Pancreas (tissue), 10 donors: ENCODE measurements at places on chromosomes 7 and 10. TPM values are rescaled to one million over a fixed set of nuclear protein-coding genes. Genes with fewer than 3 reads are reported as not detected.
A peak's percentile ranks its signal among the peaks of the same experiment; 100 is the strongest.

DNA sequence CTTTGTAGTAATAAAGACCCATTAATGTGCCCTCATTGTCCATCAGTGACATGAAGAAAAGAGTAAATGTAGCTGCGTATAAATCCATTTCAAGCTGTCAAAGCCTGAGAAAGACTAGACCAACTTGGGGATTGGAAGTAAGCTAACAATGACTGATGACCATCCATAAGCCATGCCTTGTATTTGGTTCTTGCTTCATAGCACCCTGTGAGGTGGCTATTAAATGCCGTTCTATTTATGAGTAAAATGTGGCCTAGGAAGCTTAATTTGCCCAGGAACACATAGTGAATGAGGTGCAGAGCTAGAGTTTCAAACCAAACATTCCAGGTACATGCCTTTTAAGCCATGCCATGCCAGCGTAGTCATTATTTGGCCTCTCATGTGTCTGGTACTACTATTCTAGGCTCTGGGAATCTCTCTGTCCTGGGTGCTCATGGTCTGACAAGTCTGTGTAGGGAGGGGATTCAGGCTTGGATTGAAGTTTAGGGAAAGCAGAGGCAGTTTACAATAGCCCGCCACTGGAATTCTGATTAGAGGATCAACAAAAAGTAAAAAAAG, 92.1 kb downstream of the ZNF277 start:
- no peaks in the 10 kb centered on the region for H3K36me3 ChIP-seq
- no peak overlapping the region for H3K27ac ChIP-seq
- H3K4me1 ChIP-seq = no peaks in the 10 kb centered on the region
- H3K4me3 ChIP-seq = no peak overlapping the region
- H3K27me3 ChIP-seq = no peaks in the 10 kb centered on the region
- DNase-seq = no peak

- no peak for DNase-seq
- H3K4me3 ChIP-seq = no peak overlapping the region
- no peaks in the 10 kb centered on the region for H3K36me3 ChIP-seq
- no peaks in the 10 kb centered on the region for H3K27me3 ChIP-seq
- no peak overlapping the region for H3K27ac ChIP-seq
These were observed 2.3 kb downstream of the C1QL3 start for GRCh38 chr10:16519250-16519907.

DNA sequence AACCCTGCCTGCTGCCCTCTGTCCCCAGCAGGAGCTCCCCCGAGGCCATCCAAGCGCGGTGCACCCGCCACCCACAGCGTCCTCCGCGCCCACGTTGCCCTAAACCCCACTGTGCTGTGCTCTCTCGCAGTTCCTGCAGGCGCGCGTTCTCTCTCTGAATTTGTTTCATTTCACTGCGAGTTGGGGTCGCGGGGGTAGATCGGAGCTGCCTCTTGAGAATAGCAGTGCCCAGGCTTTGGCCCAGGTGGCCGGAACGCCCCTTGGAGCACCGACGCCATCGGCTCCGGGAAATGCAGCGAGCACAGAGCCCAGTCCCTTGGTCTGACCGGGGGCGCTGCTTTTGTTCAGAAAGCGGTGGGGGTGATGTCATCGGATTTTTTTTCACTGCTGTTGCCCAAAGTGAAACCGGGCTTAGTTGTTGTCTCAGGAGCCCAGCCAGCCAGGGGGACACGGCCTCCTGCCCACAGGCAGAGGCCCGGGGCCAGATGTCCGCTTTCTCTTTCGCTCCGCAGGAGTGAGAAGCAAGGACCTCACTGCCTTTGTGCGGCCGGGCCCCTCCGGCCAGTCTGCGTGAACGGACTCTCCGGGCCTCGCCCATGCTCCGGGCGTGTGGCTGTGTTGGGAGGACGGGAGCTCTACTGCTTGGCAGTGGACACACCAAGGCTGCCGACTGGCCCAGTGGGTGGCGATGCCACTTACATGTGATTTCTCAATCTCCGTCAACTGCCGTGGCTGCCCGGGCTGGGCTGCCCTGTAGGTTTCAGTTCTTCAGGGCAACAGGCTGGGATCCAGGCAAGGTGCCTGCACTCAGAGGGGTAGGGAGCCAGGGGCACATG, 43.1 kb downstream of the FOXK1 start:
- peak overlapping the region; percentile 52 for H3K4me3 ChIP-seq
- H3K27ac ChIP-seq = peak overlapping the region; percentile 65
- H3K27me3 ChIP-seq = no peaks in the 10 kb centered on the region
- no peaks in the 10 kb centered on the region for H3K4me1 ChIP-seq
- peak; percentile 83 for DNase-seq
- H3K36me3 ChIP-seq = no peaks in the 10 kb centered on the region

ST8SIA6 gene
- not detected for total RNA-seq

GRID2IP gene
- 1.00 TPM for total RNA-seq

GRCh38 chr7:175955-176354, 16.4 kb upstream of the FAM20C start:
- no peak overlapping the region for H3K27ac ChIP-seq
- no peaks in the 10 kb centered on the region for H3K36me3 ChIP-seq

RSPH10B2 gene
- total RNA-seq = 0.06 TPM
